ENCODE measurements at places on chromosomes 5 and 9. TPM values are rescaled to one million over a fixed set of nuclear protein-coding genes. Genes with fewer than 3 reads are reported as not detected.

The ACOT12 gene
- 0.54 TPM for polyA plus RNA-seq

The GOLM1 gene
- 101 TPM for polyA plus RNA-seq

The IL7R gene
- 8.6 TPM for polyA plus RNA-seq

The PCDHGA10 gene
- polyA plus RNA-seq: 4.2 TPM

- DNase-seq: no peak
These were observed 4.4 kb downstream of the TTC16 start for GRCh38 chr9:127720031-127720864.

DNA sequence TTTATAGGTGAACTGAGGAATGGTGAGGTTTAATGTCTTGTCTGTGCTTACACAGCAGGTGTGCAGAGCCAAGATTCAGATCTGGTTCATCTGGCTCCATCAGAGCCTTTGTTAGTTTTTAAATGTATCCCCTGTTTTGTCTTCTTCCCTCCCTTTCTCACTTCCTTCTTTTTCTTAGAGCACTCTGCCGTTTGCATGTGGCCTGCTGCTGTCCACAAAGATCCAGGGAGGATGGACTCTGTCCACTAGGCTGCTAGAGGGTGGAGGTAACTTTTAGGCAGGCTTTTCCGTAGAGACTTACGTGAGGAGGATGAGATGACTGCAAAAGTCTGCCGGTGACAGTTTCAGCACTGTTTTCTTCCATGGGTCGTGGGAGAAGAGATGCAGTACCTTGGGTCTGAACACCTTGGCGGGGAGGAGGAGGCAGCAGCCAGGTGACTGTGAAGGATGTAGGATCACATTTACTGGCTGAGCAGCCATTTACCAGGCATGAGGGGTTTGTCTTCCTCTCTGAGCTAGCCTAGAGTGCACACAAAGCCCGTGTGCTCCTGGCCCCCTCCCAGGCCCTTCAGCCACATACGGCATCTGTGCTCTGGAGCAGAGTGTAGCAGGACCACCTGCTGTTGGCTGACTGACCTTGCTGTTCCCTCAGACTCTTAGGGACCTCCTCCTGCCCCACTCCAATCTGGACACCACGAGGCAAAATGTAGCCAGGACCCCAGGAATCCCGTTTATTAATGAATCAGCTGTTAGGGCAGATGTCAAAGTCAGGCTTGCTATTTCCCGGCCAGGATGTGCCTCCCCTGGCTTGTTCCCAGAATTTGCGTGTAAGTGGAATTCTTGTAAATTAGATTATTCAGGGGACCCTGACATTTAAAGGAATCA is 1.8 kb downstream of the NTMT1 start:
- no peak for DNase-seq

DNA sequence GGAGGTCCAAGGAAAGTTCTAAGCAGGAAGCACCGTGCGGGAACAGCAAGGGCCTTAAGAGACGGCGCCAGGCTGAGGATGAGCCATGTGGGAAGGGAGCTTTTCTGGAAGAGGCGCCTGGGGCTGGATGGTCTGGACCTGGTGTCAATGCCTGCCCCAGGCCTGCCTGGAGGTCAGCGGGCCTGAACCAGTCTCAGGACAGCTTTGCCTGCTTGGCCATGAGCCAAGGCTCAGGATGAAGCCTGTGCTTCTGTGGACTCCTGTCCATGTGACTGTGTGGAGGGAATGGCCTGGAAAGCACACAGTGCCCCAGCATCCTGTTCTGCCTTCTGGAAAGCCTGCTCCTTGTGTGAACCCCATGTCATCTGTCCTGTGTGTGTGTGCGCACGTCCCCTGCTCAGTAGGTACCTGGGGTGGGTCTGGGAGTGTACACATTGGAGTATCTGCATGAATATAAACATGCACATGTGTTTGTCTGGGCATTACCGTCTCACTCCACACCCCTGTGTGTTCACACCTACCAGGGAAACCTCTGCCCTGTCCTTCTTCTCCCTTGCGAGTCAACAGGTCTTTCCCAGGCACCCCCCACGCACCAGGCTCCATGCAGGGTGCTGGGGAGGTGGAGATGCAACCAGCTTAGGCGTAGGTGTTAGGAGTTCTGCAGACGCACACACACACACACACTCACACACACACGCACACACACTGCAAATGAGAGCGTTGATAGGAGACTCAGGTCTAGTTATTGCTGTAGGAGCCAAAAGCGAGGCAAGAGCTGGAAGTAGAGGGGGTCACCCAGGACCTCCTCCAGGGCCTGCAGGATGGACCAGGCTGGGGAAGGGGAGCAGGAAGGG is 24.8 kb downstream of the DAB2IP start:
- no peak for DNase-seq

GRCh38 chr5:17069995-17070511 is 134.0 kb upstream of the MYO10 start:
- DNase-seq: no peak

- DNase-seq: no peak
These were observed 360.1 kb upstream of the RIOK2 start for GRCh38 chr5:97543166-97543565.

DNA sequence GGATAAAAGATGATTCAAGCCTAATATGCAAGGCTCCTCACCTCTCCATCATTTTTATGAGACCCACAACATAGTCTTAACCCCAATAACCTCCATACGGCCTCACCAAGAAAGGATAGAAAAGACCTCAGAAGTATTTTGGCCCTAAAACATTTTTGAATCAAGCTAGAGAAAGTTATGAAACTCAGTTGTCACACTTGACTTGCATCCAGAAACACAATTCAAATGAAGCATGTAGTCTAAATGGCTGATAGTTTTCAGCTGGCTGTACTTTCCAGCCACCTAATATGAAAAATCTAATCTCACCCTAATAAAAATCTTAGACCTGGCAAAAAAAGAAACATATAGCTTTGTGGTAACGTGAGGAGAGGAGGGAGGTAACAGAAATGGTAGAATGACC is 116.1 kb downstream of the ARL15 start:
- DNase-seq: peak; percentile 42

DNA sequence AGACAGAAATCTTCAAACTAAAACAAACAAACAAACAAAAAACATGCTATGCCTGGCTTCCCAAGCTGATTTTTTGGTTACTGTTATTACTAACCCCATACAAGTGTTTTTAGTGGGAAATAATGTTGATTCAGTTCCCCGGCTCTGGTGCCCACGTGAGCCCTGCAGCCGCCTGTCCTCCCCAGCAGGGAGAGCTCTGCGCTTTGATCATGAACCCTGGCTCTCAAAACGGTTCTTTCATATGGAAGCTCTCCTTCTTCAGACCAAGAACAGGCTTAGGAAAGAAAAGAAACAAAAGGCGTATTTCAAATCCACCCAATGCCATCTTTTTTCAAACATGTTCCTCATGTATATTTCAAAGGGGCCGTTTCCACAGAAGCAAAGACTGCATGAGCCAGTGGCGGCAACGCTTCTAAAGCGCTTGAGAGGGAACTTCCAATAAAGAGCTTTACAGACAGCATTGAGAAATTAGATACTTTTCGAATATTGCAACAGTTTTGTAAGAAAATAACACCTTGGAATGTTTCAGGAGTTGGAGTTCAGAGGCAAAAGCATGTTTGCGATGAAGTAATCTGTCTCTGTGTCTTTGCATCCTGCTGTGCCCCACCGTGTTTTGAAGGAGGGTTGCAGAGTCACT is 74.8 kb downstream of the ICE1 start:
- peak; percentile 42 for DNase-seq

DNA sequence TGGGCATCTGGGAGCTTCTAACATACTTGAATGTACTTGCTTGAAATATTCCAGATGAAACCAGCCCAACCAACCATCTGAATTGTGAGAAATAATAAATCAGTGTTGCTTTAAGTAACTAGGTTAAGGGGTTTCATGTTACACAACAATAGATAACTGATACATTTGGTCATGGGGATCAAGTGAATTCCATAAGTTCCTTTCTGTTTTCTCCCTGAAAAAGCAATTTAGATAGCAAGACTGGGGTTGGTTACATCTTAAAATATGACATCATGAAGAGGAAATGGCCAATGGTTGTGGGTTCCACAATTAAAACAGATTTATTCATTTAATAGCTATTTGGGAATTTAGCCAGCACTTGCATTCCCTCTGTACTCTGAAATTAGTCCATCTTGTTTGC is 559.7 kb downstream of the TLR4 start:
- no peak for DNase-seq

DNA sequence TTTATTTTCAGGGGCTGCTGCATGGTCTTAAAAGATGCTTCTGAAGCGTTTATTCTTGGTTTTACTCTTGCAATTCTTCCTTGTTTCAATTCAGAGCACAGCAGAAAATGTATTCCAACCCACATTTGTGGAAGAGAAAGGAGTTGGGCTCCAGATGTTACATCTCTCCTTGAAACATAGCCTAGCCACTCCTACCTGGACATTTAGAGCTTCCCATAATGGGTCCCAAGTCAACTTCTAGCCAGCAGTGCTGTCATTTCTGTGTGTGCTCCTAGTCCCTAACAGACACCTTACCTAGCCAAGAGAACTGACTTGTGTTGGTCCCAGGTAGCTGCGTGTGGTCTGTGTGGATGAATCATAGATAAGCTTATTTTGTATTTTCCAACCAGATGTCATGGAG is 61.2 kb upstream of the ANKRD55 start:
- no peak for DNase-seq

DNA sequence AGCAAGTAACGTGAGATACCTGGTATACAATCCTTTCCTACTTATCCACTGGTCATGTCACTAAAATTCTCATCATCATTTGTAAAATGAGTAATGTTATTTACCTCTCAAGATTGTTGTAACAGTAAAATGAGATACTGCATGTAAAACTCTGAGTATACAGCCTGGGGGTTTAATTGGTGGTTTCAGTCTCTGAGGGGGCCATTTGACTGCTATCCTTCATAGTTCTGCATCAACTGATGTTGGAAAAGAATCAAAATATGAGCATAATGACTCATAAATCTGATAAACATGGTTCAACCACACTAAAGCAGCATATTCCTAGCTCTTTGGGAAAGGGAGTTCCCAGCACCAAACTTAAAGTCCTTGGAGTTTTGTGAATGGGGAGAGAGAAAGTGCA is 181.0 kb upstream of the GHR start:
- DNase-seq: no peak

Data from right lung (tissue), 10 donors.